ENCODE measurements at places on chromosomes 12 and 14. TPM values are rescaled to one million over a fixed set of nuclear protein-coding genes. Genes with fewer than 3 reads are reported as not detected.

KLRK1 gene
- total RNA-seq: 0.75 TPM

- H3K4me3 ChIP-seq: no peak overlapping the region
- peaks cover 29% of the 10 kb centered on the region for H3K4me1 ChIP-seq
- no peak overlapping the region for H3K27ac ChIP-seq
- no peak for DNase-seq
These were observed 3.3 kb downstream of the C12orf56 start for GRCh38 chr12:64387197-64387816.

DNA sequence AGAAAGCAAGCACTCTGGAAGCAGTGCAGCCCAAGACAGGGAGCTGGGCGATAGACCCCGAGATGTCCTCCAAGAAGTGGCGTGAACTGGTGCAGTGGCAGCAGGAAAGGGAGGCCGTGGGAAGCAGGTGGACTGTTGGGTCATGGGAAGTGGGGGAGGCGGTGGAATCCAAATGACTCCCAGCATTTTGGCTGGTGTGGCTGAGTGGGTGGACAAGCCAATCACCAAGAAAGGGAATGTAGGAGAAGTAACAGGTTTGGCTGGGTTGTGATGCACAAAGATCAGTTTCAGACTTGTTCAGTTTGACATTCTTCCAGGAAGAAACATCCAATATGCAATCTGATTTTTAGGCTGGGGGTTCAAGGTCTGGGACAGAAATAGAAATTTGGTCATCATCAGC lies 46.0 kb upstream of the KTN1 start:
- H3K4me1 ChIP-seq: peaks cover 2% of the 10 kb centered on the region
- peaks cover 4% of the 10 kb centered on the region for H3K36me3 ChIP-seq
- DNase-seq: no peak
- H3K27me3 ChIP-seq: peaks cover 2% of the 10 kb centered on the region
- no peak overlapping the region for H3K27ac ChIP-seq

DNA sequence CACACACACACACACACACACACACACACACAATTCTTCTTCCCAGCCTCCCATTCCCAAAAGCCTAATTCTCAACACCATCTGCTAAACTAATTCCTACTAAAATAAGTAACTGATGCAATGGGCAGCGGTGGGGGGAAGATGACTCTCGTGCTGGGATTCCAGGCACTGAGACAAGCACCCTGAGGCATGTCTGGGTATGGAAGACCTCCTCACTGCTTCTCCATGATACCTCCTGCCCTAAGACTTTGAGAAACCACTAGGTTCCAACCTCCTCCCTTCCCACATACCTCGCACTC lies 789 bp upstream of the VWF start:
- H3K27me3 ChIP-seq: peaks cover 2% of the 10 kb centered on the region
- H3K4me1 ChIP-seq: no peaks in the 10 kb centered on the region
- DNase-seq: no peak
